ENCODE measurements at places on chromosomes 4 and X. TPM values are rescaled to one million over a fixed set of nuclear protein-coding genes. Genes with fewer than 3 reads are reported as not detected.

TCP11X2 gene
- not detected for total RNA-seq

RGN gene
- 1.4 TPM for total RNA-seq

DIAPH2 gene
- 30.3 TPM for total RNA-seq

GRCh38 chr4:11597506-11597905, 168.8 kb upstream of the HS3ST1 start:
- no peaks in the 10 kb centered on the region for H3K36me3 ChIP-seq
- no peaks in the 10 kb centered on the region for H3K4me1 ChIP-seq
- H3K27me3 ChIP-seq = no peaks in the 10 kb centered on the region
- no peak overlapping the region for H3K27ac ChIP-seq

GRCh38 chr4:140151699-140152012, 2.3 kb downstream of the MAML3 start:
- H3K4me3 ChIP-seq = peak overlapping the region; percentile 91
- H3K4me1 ChIP-seq = peaks cover 10% of the 10 kb centered on the region
- H3K36me3 ChIP-seq = no peaks in the 10 kb centered on the region
- H3K27me3 ChIP-seq = no peaks in the 10 kb centered on the region
- DNase-seq = peak; percentile 95

GRCh38 chrX:69389101-69389501, 115.0 kb upstream of the NALF2 start:
- DNase-seq = no peak
- H3K27ac ChIP-seq = no peak overlapping the region
- H3K27me3 ChIP-seq = no peaks in the 10 kb centered on the region
- no peaks in the 10 kb centered on the region for H3K4me1 ChIP-seq
- no peaks in the 10 kb centered on the region for H3K36me3 ChIP-seq

GRCh38 chr4:7429069-7429416, 5.7 kb downstream of the PSAPL1 start:
- no peaks in the 10 kb centered on the region for H3K36me3 ChIP-seq
- no peaks in the 10 kb centered on the region for H3K27me3 ChIP-seq
- H3K4me1 ChIP-seq = no peaks in the 10 kb centered on the region
- no peak for DNase-seq

- no peaks in the 10 kb centered on the region for H3K4me1 ChIP-seq
- no peak overlapping the region for H3K27ac ChIP-seq
- no peaks in the 10 kb centered on the region for H3K36me3 ChIP-seq
Measured at GRCh38 chrX:25285598-25285997, 269.8 kb upstream of the ARX start.

- no peak overlapping the region for H3K27ac ChIP-seq
- H3K27me3 ChIP-seq = no peaks in the 10 kb centered on the region
- no peaks in the 10 kb centered on the region for H3K36me3 ChIP-seq
- H3K4me3 ChIP-seq = no peak overlapping the region
- no peaks in the 10 kb centered on the region for H3K4me1 ChIP-seq
- DNase-seq = no peak
Measured at GRCh38 chr4:43238008-43238407, 345.5 kb downstream of the GRXCR1 start.

GRCh38 chrX:116306218-116306617, 130.2 kb upstream of the SLC6A14 start:
- H3K27ac ChIP-seq = no peak overlapping the region
- H3K4me1 ChIP-seq = no peaks in the 10 kb centered on the region
- H3K27me3 ChIP-seq = no peaks in the 10 kb centered on the region

GRCh38 chr4:71163317-71163716, 169.9 kb downstream of the DCK start:
- DNase-seq = no peak
- H3K4me1 ChIP-seq = no peaks in the 10 kb centered on the region
- no peak overlapping the region for H3K27ac ChIP-seq
- H3K36me3 ChIP-seq = no peaks in the 10 kb centered on the region
- no peaks in the 10 kb centered on the region for H3K27me3 ChIP-seq

Measured in endothelial cell of umbilical vein (primary cell).